ENCODE measurements at places on chromosomes 13 and 19. TPM values are rescaled to one million over a fixed set of nuclear protein-coding genes. Genes with fewer than 3 reads are reported as not detected.

The EFNB2 gene
- 0.05 TPM for polyA plus RNA-seq

- DNase-seq = no peak
- H3K27me3 ChIP-seq = no peaks in the 10 kb centered on the region
- no peaks in the 10 kb centered on the region for H3K4me1 ChIP-seq
- no peak overlapping the region for H3K27ac ChIP-seq
Measured at GRCh38 chr19:43678512-43679261, 8.7 kb upstream of the PLAUR start.

DNA sequence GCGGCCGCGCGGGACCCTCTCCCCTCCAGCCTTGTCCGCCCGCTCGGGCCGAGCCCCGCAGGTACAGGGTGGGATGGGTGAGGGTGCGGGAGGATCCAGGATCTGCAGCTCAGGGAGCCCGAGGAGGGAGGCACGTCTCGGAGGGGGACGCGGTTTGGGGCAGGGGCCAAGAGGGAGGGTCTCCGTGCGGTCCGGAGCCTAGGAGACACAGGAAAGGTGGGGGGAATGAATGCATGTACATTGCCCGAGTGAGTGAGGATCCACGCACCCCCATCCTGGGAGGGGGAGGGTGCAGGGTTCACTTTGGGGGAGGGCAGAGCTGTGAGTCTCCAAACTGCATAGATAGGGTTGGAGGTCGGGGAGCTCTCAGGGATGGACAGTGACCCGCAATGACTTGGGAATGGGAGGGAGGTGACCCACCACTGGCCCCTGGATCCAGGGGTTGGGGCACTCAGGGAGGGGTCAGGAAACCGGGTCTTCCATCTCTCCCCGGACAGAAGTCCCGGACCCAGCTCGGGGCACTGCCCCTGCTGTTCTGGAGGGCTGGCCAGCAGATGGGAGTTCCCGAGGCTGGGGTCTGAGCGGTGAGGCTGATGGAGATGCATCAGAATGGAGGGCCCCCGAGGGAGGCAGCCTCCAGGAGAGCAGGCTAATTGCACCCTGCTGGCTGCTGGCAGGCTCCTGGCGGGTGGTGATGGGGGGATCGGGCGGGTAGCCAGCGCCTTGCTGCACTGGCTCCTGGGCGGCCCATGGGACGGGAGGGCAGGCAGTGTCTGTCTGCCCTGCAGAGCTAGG is 547 bp downstream of the KCNN1 start:
- H3K27me3 ChIP-seq = peaks cover 21% of the 10 kb centered on the region
- no peak overlapping the region for H3K4me3 ChIP-seq
- no peak for DNase-seq

- no peak for DNase-seq
- peaks cover 16% of the 10 kb centered on the region for H3K4me1 ChIP-seq
- no peak overlapping the region for H3K27ac ChIP-seq
- no peak overlapping the region for H3K4me3 ChIP-seq
- no peaks in the 10 kb centered on the region for H3K36me3 ChIP-seq
Measured at GRCh38 chr19:38228491-38229439, 4.7 kb upstream of the DPF1 start.

DNA sequence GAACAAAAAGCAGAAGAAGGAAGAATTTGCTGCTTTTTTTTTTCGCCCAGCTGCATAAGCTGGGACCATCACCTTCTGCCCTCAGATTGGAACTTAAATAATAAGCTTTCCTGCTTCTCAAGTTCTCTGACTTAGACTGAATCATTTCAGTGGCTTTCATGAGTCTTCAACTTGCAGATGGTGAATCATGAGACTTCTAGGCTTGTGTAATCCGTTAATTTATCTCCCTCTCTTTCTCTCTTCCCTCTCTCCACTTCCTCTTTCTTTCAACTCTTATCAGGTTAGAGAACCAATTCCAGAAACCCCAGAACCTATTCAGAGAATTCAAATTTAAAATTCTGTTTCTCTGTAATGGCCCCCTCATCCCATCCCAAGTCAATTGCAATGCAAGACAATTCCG is 1153.7 kb downstream of the PCDH9 start:
- H3K27ac ChIP-seq = no peak overlapping the region
- H3K27me3 ChIP-seq = no peaks in the 10 kb centered on the region
- H3K36me3 ChIP-seq = no peaks in the 10 kb centered on the region
- H3K4me3 ChIP-seq = no peak overlapping the region
- no peaks in the 10 kb centered on the region for H3K4me1 ChIP-seq

DNA sequence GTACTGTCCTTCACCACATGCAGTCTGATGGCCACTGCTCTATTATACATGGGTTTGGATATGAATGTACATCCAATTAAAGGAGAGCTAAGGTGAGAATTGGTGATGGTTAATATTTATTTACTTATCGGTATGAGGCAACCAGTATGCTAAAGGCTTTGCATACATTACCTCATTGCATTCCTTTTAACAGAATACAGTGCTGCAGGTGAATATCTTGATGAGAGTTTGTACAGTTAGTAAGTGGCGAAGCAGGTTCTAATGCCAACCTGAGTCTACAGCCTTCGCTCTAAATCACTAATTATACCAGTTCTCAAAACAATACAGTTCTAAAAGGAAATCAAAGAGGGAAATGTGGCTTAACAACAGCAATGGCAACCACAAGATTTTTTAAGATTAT is 284.1 kb downstream of the ITGBL1 start:
- no peaks in the 10 kb centered on the region for H3K36me3 ChIP-seq
- H3K4me1 ChIP-seq = no peaks in the 10 kb centered on the region
- no peak overlapping the region for H3K27ac ChIP-seq
- H3K27me3 ChIP-seq = no peaks in the 10 kb centered on the region
- no peak for DNase-seq

The FXYD3 gene
- polyA plus RNA-seq = not detected

The AKAP11 gene
- polyA plus RNA-seq = 2.7 TPM

GRCh38 chr19:42191855-42192254 is 25.6 kb downstream of the DEDD2 start:
- peaks cover 48% of the 10 kb centered on the region for H3K4me1 ChIP-seq
- no peak overlapping the region for H3K27ac ChIP-seq
- H3K36me3 ChIP-seq = peaks cover 2% of the 10 kb centered on the region
- H3K4me3 ChIP-seq = no peak overlapping the region
- no peak for DNase-seq

GRCh38 chr19:34963573-34964406 is at the start of gene ZNF792:
Gene ZNF792 (minus strand): TSS chr19:34964229. CDS start chr19:34963662, 567 bp downstream.
- H3K4me3 ChIP-seq = peak within 1 kb of the TSS; percentile 80
- peaks cover 18% of the 10 kb centered on the region for H3K4me1 ChIP-seq
- peak within 1 kb of the TSS; percentile 49 for H3K27ac ChIP-seq
- peaks cover 34% of the 10 kb centered on the region for H3K36me3 ChIP-seq

DNA sequence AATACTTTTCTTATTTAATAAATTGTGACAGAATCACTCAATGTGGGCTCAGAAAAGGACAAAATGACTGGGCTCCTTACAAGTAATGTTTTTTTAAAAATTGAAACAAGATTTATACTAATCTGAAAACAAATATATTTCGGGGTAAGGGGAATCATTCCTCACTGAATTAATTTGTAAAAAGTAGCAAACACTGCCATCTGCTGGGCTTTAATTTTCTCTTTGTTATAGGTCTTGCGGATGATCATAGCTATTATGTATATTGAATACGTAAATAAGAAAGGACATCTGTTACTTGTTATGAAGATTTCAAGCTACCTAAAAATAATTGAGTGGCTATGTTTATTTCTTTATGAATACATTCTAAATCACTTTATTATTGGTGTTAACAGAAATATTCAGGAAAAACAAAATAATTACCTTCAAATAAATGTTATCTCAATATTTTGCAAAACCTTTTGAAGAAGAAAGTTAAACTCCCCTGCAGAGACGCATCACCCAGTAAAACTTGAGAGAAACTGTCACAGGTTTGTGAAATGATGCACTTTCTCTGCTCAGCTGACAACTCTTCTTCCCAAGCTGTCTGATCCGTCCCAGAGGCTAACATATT is 17.8 kb upstream of the ENOX1 start:
- H3K4me1 ChIP-seq = no peaks in the 10 kb centered on the region
- H3K27me3 ChIP-seq = no peaks in the 10 kb centered on the region
- H3K4me3 ChIP-seq = no peak overlapping the region
- DNase-seq = peak; percentile 42
- no peak overlapping the region for H3K27ac ChIP-seq
- H3K36me3 ChIP-seq = no peaks in the 10 kb centered on the region

GRCh38 chr19:43759515-43759914 is 4.8 kb upstream of the SMG9 start:
- H3K4me1 ChIP-seq = peaks cover 20% of the 10 kb centered on the region
- H3K4me3 ChIP-seq = no peak overlapping the region
- DNase-seq = no peak
- H3K27me3 ChIP-seq = no peaks in the 10 kb centered on the region
- no peak overlapping the region for H3K27ac ChIP-seq

The DNAJC15 gene
- 14.8 TPM for polyA plus RNA-seq

DNA sequence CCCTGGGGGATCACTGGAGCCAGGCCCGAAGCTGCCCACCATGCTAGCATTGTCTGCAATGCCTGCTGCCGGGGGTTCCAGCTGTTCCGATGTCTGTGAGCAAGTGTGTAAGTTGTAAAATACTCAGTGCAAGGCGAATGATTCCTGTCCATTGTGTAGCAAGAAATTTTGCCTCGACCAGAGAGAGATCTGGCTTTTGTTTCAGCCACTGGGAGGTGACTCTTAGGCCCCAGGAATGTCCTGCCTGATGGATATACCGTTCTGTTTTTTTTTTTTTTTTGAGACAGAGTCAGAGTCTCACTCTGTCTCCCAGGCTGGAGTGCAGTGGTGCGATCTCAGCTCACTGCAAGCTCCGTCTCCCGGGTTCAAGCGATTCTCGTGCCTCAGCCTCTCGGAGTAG is 7.3 kb upstream of the GADD45B start:
- H3K27ac ChIP-seq = no peak overlapping the region
- no peaks in the 10 kb centered on the region for H3K27me3 ChIP-seq
- no peak overlapping the region for H3K4me3 ChIP-seq
- no peaks in the 10 kb centered on the region for H3K4me1 ChIP-seq
- no peaks in the 10 kb centered on the region for H3K36me3 ChIP-seq

DNA sequence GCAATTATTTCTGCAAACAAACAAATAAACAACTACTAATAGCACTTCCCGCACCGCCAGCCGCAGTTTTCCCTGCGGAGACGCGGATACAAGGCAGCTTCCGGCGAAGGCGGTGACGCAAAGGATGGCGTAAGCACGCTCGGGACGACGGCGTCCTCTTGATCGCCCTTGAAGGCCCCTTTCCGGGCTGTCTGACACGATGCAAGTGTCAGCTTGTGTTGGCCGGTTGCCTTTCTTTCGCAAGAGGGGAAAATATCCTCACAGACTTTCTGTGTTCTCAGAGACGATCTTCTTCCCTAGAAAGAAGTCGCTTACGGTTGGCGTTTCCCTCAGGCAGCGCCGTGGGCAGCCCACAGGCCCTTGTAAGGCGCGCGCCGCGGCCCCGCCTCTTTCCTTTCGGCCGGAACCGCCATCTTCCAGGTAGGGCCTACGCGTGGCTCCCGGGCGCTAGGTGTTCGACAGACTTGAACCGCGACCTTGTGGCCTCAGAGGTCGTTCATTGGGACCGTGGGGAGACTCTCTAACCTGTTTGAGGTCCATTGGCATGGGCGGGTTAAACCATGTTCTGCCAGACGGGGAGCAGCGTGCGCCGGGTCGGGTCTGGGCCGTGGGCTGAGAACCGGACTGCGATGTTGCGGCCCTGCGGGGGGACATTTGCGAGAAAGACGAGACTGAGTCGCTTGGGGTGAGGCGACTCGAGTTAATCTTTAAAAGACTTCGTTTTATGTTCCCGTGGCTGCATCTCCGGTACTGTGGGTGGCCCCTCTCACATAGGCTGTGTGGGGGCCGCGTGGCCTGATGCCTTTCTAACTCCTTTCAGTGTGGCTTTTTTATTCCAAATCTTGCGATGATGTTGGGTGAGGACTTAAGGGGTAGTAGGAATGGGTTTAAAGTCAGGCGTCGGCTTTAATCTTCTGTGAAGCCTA is at the start of gene RPL21:
TSS of gene RPL21 (plus strand) at position 393 of the 926 bp plus-strand sequence. CDS start 2,219 bp downstream, outside the sequence.
- peaks cover 18% of the 10 kb centered on the region for H3K36me3 ChIP-seq
- peak; percentile 93 for DNase-seq
- H3K27ac ChIP-seq = peak within 1 kb of the TSS; percentile 99
- no peaks in the 10 kb centered on the region for H3K27me3 ChIP-seq
- peaks cover 44% of the 10 kb centered on the region for H3K4me1 ChIP-seq

DNA sequence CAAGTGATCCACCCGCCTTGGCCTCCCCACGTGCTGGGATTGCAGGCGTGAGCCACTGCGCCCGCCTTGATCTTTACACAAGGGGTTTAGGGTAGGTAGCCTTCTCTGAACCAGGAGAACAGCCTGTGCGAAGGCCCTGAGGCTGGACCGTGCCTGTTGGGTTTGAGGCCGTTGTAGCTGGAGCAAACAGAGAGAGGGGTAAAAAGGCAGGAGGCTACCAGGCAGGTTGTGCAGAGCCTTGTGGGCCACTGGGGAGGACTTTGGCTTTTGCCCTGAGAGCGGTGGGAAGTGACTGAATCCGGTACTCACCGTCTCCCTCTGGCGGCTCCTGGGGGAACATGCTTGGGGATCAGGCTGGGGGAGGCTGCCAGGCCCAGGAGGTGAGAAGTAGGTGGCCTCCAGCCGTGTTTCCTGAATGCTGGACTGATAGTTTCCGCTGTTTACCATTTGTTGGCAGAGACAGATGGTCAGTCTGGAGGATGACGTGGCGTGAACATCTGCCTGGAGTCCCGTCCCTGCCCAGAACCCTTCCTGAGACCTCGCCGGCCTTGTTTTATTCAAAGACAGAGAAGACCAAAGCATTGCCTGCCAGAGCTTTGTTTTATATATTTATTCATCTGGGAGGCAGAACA is 24.6 kb downstream of the SPC24 start:
- peak; percentile 64 for DNase-seq
- no peaks in the 10 kb centered on the region for H3K27me3 ChIP-seq
- no peak overlapping the region for H3K4me3 ChIP-seq
- peaks cover 31% of the 10 kb centered on the region for H3K36me3 ChIP-seq
- H3K4me1 ChIP-seq = no peaks in the 10 kb centered on the region
- no peak overlapping the region for H3K27ac ChIP-seq

GRCh38 chr19:1492474-1493006 is 1.6 kb downstream of the REEP6 start:
- H3K4me1 ChIP-seq = peaks cover 15% of the 10 kb centered on the region
- H3K27ac ChIP-seq = no peak overlapping the region
- no peaks in the 10 kb centered on the region for H3K36me3 ChIP-seq
- DNase-seq = no peak

The THSD1 gene
- not detected for polyA plus RNA-seq
